ENCODE measurements at places on chromosomes 12 and 14.

GRCh38 chr12:65827342-65827741 is 3.1 kb downstream of the HMGA2 start:
- no peak for DNase-seq

GRCh38 chr14:42683707-42684106 is 1077.0 kb downstream of the LRFN5 start:
- DNase-seq = no peak

DNA sequence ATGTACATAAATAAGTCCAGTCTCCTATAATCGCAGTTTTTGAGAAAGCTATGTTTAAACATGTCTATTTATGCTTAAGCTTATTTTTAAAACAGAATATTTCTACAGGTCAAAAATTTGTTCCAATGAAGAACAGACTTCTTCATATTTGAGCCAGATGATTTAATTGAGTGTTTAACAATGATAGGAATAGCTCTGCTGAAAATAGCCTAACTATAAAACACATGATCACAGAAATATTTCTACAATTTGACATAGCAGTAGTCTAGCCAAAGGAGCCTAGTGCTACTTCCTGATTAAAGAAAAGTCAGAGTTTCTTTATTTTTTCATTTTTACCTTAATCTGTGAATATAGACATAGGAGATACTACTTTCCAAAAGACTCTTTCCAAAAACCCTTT is 29.4 kb downstream of the DCP1B start:
- no peak for DNase-seq

GRCh38 chr14:61749867-61750266 is 12.4 kb upstream of the SNAPC1 start:
- DNase-seq = no peak

DNA sequence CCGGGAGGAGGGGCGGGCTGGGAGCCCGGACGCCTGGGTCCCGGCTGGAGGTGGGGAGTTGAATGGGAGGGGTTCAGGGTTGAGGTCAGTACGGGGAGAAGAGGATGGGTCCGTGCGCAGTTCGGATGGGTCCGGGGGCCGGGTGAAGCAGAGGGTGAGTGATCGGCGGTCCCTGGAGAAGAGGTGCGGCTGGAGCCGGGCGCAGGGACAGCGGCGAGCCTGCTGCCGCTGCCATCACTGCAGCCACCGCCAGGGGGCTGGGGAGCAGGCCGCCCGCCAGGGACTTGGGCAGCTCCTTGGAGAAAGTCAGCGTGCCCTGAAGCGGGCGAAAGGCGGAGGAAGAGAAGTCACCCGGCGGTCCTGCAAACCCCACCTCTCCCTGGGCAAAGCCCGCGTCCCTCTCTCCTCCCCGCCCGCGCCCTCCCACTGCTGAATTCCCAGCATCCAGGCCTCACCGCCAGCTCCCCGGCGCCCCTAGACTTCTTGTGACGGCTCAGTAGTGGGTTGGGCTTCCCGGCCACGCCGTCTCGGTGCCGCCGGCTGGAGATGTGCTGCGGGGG is 6.0 kb upstream of the GPR84 start:
- DNase-seq = no peak

GRCh38 chr12:99383258-99383657 is 264.3 kb upstream of the GARIN6 start:
- DNase-seq = no peak

- no peak for DNase-seq
Measured at GRCh38 chr14:68951035-68951797, 27.9 kb downstream of the ACTN1 start.

- peak; percentile 32 for DNase-seq
Measured at GRCh38 chr14:21825149-21825743, 151.6 kb upstream of the OR4E1 start.

DNA sequence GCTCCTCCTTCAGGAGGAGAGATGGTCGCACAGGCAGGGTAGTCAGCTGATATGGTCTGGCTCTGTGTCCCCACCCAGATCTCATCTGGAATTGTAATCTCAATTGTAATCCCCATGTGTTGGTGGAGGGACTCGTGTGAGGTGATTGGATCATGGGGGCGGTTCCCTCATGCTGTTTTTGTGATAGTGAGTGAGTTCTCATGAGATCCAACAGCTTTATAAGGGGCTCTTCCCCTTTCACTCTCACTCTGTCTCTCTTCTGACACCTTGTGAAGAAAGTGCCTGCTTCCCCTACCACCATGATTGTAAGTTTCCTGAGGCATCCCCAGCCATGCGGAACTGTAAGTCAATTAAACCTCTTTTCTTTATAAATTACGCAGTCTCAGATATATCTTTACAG is 218.9 kb upstream of the TMTC1 start:
- DNase-seq = no peak

DNA sequence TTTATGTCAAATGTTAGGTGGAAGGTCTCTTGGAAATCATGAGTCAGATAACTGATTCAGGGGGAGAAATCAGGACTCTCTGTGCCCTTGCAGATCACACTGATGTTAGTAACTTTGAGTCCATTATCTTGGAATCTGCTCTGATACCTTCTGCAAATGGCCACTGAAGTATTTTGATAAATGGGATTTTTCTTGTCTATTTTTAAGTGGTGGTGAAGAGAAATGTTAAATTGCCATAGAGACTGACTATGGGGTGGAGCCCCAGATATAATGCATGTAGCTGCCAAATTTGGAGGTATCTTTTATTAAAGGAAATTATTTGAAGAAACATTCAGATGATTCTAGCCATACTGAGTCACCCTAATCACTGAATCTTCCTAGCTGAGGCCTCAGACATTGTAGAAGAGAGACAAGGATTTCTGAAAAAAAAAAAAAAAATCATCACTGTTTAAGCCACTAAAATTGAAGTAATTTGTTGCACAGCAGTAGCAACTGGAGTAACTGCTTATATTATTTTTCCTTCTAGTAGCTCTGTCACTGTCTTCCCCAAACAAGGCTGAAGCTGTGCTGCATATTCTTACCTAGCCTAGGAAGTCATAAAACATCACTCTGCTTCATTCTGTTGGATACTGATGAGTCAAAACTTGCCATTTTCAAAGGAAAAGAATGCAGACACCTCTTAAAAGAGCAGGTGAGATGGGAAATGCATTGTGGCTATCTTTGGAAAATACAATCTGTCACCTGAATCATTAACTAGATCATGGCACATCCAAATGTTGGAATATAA is 36.0 kb upstream of the CLEC14A start:
- no peak for DNase-seq

DNA sequence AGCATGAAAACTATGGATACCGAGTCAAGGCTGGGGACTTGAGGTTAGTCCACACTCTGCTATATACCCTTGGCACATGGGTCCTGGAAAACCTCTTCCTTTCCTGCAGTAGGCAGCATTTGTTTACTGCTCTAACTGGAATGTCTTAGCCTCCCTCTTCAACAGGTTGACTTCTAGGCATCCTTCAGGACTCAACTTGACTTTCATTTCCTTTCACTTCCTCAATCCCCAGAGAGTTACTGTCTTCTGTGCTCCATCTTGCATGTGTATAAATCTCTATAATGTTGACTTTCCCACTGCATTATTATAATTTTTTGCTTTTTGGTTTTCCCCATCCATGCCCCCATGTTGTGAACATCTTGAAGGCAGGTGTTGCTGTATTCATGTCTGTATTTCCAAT is 107.9 kb downstream of the VRK1 start:
- no peak for DNase-seq

DNA sequence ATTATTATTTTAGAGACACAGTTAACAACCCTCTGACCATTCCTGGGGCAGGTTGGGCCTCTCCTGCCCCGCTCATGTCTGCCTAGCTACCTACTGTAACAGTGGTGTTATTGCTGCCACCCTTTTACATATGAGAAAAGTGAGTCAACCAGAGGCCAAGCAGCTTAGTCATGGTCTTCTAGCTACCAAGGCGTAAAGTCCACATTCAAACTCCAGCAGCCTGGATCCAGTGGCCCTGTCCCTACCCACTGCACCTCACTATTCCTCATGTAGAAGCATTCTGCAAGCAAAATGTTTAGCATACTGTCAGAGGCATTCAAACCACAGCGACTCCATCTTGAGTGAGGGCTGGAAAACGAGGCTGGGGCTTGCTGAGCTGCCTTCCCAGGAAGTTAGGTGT is 95.8 kb downstream of the SLC15A4 start:
- DNase-seq = no peak

GRCh38 chr12:25384038-25384892 is 133.5 kb upstream of the KRAS start:
- no peak for DNase-seq

GRCh38 chr12:77060136-77060882 is 5.1 kb downstream of the E2F7 start:
- DNase-seq = no peak

DNA sequence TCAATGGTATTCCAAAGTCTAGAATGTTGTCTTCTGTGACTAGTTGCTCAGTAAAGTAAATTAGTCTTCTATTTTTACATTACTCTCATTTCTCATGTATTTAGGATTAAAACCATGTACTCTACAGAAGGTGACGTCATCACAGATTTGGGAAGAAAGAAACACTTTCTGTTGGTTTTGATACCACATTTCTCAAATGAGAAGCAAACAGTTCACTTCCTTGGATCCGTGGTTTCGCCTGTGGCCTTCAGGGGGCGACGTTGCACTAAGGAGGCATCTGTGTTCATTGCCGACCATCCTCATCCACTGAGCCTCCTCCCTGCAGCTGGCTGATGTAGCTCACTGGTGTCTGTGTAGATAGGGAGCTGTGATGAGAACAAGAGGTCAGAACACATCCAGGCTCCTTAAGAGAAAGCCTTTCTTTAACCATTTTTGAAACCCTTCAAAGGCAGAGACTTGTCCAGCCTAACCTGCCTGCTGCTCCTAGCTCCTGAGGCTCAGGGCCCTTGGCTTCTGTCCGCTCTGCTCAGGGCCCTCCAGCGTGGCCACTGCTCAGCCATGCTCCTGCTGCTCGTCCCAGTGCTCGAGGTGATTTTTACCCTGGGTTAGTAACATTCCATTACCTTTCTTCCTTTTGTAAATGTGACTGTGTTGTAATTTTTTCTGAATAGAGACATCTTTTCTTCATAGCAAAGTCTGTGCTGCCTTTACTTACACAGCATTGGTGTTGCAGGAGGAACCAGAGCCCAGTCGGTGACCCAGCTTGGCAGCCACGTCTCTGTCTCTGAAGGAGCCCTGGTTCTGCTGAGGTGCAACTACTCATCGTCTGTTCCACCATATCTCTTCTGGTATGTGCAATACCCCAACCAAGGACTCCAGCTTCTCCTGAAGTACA is 220.6 kb upstream of the OR4E1 start:
- DNase-seq = peak; percentile 40

GRCh38 chr12:69442894-69443293 is 27.3 kb upstream of the FRS2 start:
- no peak for DNase-seq

GRCh38 chr12:67151886-67152285 is 117.3 kb upstream of the CAND1 start:
- DNase-seq = no peak

- DNase-seq = no peak
Measured at GRCh38 chr14:93142854-93143652, 27.3 kb upstream of the ITPK1 start.

DNA sequence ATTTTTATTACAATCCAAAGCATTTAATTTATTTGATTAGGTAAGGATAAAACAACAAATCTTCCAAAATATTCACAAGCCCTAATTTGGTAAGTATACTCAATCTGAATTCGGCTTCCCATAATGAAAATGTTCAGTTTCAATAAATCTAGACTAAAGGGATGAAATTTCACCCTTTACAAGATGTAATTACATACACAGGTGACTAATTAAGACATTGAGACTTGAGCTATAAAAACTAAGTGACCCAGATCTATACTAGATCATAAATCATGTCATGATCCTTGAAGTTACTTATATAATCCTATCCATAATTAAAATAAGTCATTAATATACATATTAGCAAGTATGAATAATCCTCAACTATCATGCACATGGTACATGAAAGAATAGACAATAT is 36.6 kb downstream of the LRP6 start:
- DNase-seq = no peak

DNA sequence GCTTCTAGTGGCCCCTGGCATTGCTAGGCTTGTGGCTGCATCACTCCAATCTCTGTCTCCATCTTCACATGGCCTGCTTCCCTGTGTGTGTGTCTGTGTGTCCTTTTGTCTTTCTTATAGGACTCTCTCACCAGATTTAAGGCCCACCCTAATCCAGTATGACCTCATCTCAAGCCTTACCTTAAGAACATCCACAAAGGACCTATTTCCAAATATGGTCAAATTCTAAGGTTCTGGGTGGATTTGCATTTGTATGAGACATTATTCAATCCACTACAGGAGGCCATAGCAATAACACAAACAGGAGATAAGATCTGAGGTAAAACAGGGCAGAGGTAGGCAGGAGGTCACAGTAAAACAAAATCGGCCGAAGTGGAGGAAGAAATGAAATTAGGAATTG is 375.9 kb downstream of the BTG1 start:
- DNase-seq = no peak

GRCh38 chr12:123713823-123714585 is 1.9 kb downstream of the ATP6V0A2 start:
- DNase-seq = peak; percentile 18

DNA sequence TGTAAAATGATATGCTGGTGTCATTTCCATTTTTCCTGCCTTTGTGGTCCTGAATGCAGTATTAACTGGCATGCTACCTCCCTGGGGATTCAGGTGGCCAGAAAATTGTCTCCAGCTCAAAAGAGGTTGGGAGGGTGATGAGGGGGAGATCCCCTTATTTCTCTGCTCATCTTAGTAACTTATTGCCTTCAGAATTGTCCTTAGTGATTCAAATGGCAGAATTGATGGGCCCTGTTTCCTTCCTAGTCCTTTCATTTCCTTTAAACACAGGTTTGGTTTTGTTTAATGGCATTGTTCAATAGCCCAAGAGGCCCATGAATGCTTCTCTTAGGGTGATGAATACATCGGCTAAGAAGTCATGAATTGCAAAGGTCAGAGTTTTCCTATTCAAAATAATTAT is 207.0 kb downstream of the SLC41A2 start:
- DNase-seq = no peak

DNA sequence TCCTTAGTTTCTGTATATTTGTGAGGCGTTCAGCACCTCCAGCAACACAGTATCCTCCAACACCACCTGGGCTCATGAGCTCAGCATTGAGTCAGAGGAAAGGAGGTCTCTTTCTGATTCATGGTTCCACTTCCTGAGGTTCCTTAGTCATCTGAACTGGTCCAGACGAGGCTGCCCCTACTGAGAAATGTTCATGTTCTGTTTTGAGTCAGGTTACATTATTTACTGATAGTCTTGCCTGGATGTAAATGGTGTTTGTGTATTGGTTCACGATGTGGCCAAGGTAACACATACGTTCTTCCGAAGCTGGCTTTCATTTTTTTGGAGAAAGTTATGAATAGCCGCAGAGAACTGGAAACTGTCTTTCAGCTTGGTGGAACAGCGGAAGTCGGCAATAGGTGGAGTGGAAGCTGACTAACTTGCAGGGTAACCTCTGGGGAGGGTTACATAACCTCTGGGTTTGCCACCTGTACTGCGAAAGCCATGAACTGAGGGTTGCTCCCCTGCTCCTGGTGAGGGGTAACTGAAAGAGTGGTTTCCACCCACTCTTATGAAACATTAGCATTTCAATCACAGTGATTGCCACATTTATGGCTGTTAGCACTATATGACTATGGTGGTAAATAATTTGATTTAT is 42.2 kb upstream of the MANSC4 start:
- DNase-seq = peak; percentile 24

All from activated T-helper 2 cell treated with anti-CD3 and anti-CD28 coated beads, Interferon-gamma antibody, Interleukin-2, Interleukin-4, amounts not matched to agents 10 μg/mL and 5 μg/mL and 100 μg/mL, durations not matched to agents 14 hours and 24 hours and 36 hours (primary cell).